ENCODE measurements at places on chromosomes 2 and 18.

GRCh38 chr2:221780281-221780688 is 208.2 kb upstream of the EPHA4 start:
- H3K27ac ChIP-seq = no peak overlapping the region
- H3K36me3 ChIP-seq = no peaks in the 10 kb centered on the region
- peaks cover 6% of the 10 kb centered on the region for H3K4me1 ChIP-seq

DNA sequence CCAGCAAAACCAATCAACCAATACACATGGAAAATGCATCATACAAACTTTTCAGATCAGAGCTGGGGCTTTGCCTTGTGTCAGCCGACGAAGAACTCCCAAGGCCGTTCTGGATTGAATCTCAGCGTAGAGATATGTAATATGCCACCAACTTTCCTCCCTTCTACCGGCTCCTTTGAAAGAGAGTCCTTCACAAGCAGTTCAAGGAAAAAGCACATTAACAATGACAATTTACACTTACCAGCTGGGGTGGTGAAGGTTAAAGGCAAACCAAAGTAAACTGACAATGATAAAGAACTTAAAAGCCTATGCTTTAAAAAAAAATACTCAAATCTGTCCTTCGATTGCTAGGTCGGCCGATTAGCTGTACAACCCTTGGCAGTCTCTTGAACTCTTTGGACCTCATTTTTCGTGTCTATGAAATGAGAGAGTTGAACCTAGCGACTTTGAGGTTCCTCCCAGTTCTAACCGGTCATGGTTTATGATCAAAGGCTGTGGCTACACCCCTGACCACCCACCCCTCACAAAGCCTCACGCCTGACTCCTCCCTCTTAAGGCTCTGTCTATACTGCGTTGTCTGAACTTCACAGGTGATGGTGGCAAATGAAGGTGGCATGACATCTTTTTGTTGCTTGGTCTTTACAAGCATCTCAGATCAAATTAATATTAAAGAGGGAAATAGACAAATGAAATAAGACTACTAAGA is 46.2 kb downstream of the BCL2 start:
- peaks cover 10% of the 10 kb centered on the region for H3K27me3 ChIP-seq
- no peak for DNase-seq
- no peak overlapping the region for H3K27ac ChIP-seq
- no peaks in the 10 kb centered on the region for H3K4me1 ChIP-seq
- H3K36me3 ChIP-seq = no peaks in the 10 kb centered on the region

DNA sequence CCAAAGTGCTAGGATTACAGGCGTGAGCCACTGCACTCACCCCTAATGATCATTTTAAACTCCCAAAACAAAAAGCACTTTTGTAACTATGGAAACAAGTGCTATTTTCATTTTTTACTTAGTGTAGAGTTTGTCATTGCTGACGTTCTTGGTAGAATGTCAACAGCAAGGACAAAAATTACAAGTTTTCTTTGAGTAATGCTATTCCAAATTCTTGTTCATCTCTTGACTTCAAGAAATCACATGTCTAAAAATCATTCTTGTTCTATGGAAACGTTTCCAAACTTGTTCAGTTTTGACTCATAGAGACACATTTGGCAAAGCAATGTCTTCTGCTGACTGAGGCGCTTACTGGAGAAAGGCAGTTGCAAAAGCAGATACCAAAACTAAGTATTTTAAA is 82.6 kb downstream of the MBP start:
- H3K36me3 ChIP-seq = no peaks in the 10 kb centered on the region
- DNase-seq = no peak
- peaks cover 13% of the 10 kb centered on the region for H3K4me1 ChIP-seq
- H3K27ac ChIP-seq = no peak overlapping the region
- no peak overlapping the region for H3K4me3 ChIP-seq

GRCh38 chr2:88010136-88010535 is 6.2 kb downstream of the RNU2-63P start:
- no peaks in the 10 kb centered on the region for H3K36me3 ChIP-seq
- DNase-seq = no peak
- H3K4me3 ChIP-seq = no peak overlapping the region
- H3K27ac ChIP-seq = no peak overlapping the region

DNA sequence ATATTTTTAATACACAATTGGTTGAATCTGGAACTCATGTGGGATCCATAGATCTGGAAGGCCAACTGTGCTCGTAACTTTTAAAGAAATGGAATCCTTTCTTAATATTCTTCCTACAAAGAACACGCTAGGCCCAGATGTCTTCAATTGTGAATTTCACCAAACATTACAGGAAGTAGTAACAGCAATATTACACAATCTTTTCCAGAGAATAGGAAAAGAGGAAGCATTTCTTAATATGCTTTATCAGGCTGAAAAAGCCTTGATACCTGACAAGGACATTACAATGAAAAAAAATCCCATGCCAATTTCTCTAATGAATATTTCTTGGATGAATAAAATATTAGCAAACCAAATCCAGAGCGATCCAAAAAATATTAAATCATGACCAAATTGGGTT is 80.3 kb upstream of the HAAO start:
- DNase-seq = no peak
- H3K27me3 ChIP-seq = no peaks in the 10 kb centered on the region
- H3K4me3 ChIP-seq = no peak overlapping the region
- H3K27ac ChIP-seq = no peak overlapping the region
- H3K4me1 ChIP-seq = no peaks in the 10 kb centered on the region

DNA sequence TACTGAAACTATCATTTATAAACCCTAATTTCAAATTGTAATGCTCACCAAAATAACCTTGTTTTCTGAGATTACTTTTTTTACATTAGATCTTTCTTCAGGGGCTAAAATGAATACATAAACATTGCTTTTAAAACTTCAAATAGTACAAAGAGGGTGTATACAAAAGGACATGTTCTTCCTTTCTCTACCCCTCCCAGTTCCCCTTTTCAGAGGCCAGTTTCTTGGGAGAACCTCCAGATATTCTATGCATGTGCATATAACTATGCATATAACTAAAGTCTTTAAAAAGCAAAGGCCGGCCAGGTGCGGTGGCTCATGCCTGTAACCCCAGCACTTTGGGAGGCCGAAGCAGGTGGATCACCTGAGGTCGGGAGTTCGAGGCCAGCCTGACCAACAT is 10.6 kb upstream of the FAM117B start:
- no peak overlapping the region for H3K27ac ChIP-seq
- H3K4me3 ChIP-seq = no peak overlapping the region
- H3K27me3 ChIP-seq = no peaks in the 10 kb centered on the region
- H3K36me3 ChIP-seq = no peaks in the 10 kb centered on the region

GRCh38 chr2:7473135-7473771 is 556.0 kb downstream of the RNF144A start:
- H3K27ac ChIP-seq = no peak overlapping the region
- no peak for DNase-seq
- no peak overlapping the region for H3K4me3 ChIP-seq
- H3K27me3 ChIP-seq = no peaks in the 10 kb centered on the region

GRCh38 chr18:56307354-56308170 is 330.8 kb downstream of the TXNL1 start:
- H3K4me3 ChIP-seq = no peak overlapping the region
- no peaks in the 10 kb centered on the region for H3K36me3 ChIP-seq
- H3K4me1 ChIP-seq = no peaks in the 10 kb centered on the region
- DNase-seq = no peak
- no peak overlapping the region for H3K27ac ChIP-seq

GRCh38 chr2:69242651-69243051 is 144.4 kb downstream of the GFPT1 start:
- H3K4me1 ChIP-seq = peaks cover 11% of the 10 kb centered on the region
- no peaks in the 10 kb centered on the region for H3K36me3 ChIP-seq
- H3K27ac ChIP-seq = no peak overlapping the region
- no peak overlapping the region for H3K4me3 ChIP-seq

DNA sequence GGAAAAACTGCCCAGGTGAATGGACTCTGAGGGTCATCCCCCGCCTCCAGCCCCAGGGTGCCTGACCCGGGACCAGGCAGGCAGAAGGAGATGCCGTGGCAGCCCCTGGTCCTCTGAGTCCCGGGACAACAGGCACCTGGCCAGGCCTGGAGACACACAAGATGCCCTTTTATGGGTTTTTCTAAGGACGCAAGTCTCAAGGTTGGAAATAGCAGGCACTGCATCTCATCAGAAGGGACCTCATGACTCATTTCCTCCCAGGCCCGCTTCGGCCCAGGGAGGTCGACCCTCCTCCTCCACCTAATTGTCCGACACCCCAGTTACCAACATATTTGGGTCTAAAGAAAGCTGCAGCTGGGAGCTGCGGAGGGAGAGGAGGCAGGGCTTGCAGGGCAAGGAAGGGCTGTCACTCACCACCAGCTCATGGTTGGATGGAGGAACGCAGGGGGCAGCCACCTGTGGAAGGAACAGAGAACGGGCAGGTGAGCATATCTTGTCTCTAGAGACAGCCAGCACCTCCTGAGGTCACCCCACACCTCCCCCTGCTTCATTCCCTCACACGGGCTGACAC is 82.9 kb downstream of the TNS1 start:
- peaks cover 80% of the 10 kb centered on the region for H3K27me3 ChIP-seq
- H3K4me3 ChIP-seq = no peak overlapping the region
- no peak for DNase-seq
- no peak overlapping the region for H3K27ac ChIP-seq
- no peaks in the 10 kb centered on the region for H3K4me1 ChIP-seq
- H3K36me3 ChIP-seq = no peaks in the 10 kb centered on the region

GRCh38 chr2:182606728-182607681 is 109.1 kb upstream of the DNAJC10 start:
- H3K36me3 ChIP-seq = no peaks in the 10 kb centered on the region
- H3K27me3 ChIP-seq = no peaks in the 10 kb centered on the region
- H3K4me1 ChIP-seq = no peaks in the 10 kb centered on the region
- DNase-seq = no peak
- H3K4me3 ChIP-seq = no peak overlapping the region

- no peaks in the 10 kb centered on the region for H3K27me3 ChIP-seq
- no peaks in the 10 kb centered on the region for H3K36me3 ChIP-seq
- H3K4me3 ChIP-seq = no peak overlapping the region
- H3K27ac ChIP-seq = no peak overlapping the region
- DNase-seq = no peak
Observed at GRCh38 chr2:177908182-177908581, 164.4 kb downstream of the PDE11A start.
